ENCODE measurements at places on chromosomes 11 and 22. TPM values are rescaled to one million over a fixed set of nuclear protein-coding genes. Genes with fewer than 3 reads are reported as not detected.

DNA sequence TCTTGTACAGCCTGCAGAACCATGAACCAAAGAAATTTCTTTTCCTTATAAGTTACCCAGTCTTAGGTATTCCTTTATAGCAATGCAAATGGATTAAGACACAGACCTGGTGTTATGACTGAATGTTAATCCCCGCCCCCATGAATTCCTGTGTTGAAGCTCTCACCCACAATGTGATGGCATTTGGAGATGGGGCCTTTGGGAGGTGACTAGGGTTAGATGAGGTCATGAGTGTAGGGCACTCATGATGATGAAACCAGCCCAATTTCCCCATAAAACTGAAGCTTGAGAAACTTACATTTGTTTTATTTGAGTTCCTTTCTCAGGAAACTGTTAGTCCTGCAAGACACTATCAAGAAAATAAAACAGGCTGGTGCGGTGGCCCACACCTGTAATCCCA, 115.8 kb upstream of the THY1 start:
- DNase-seq, result no peak

Gene KCNJ4
- total RNA-seq, result 0.21 TPM

GRCh38 chr22:22103078-22103875, 120.7 kb upstream of the TOP3B start:
- no peak for DNase-seq

DNA sequence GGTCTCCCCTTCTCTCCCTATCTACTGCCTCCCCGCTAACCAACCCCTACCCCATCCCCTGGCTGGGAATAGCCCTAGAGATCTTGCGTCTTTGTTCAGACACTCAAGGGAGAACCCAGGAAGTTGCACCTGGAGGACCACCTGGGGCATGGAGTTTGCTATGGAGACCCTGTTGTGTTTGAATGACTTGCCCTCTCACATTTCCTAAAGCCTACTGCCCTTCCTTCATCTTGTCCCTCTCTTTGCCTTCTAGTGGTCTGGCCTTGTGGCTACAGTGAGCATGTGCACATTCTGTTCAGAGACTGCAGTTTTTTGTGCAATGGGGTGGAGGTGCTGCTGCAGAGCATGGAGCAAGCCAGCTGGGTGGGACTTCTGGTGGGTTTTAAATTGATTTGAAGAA, 42.5 kb downstream of the ZNRF3 start:
- DNase-seq, result no peak

Gene ARHGAP32
- total RNA-seq, result 10.0 TPM

Gene OR51E2
- total RNA-seq, result 0.29 TPM

DNA sequence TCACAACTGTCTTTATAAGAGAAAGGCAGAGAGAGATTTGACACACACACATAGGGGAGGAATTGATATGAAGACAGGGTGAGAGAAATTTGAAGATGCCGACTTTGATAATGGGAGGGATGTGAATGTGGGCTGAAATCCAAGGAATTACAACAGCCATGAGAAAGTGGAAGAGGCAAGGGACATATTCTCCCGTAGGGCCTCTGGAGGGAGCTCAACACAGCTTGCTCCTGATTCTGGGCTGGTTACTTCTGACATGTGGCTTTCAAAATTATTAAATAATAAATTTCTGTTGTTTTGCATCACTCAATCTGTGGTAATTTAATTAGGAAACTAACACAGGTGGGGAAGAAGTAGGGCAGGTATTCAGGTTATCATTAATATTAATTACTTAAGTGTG, 282.9 kb downstream of the LUZP2 start:
- DNase-seq, result no peak

Gene SIRT3
- 17.6 TPM for total RNA-seq

GRCh38 chr22:19016081-19016766, 80.1 kb upstream of the PRODH start:
- DNase-seq, result no peak
